Activated T-helper 2 cell treated with anti-CD3 and anti-CD28 coated beads, Interferon-gamma antibody, Interleukin-2, Interleukin-4, amounts not matched to agents 10 μg/mL and 5 μg/mL and 100 μg/mL, durations not matched to agents 14 hours and 24 hours and 36 hours (primary cell): ENCODE measurements at places on chromosomes 1 and 21. TPM values are rescaled to one million over a fixed set of nuclear protein-coding genes. Genes with fewer than 3 reads are reported as not detected.

The METTL18 gene
- total RNA-seq: 8.9 and 10.9 TPM in 2 replicates

The TIE1 gene
- 2.9 and 3.1 TPM in 2 replicates for total RNA-seq

The RBP7 gene
- not detected in 2 replicates for total RNA-seq

The NLRP3 gene
- 0.09 and 0.30 TPM in 2 replicates for total RNA-seq

The LCE3E gene
- not detected in 2 replicates for total RNA-seq
